Renal cortical epithelial cell (primary cell): ENCODE measurements at places on chromosomes 16 and 17.
A peak's percentile ranks its signal among the peaks of the same experiment; 100 is the strongest.

GRCh38 chr17:40824015-40824832 is 1.8 kb upstream of the KRT10 start:
- no peak for DNase-seq

- peak; percentile 79 for DNase-seq
Measured at GRCh38 chr17:29929006-29929532, 959 bp downstream of the SSH2 start.

DNA sequence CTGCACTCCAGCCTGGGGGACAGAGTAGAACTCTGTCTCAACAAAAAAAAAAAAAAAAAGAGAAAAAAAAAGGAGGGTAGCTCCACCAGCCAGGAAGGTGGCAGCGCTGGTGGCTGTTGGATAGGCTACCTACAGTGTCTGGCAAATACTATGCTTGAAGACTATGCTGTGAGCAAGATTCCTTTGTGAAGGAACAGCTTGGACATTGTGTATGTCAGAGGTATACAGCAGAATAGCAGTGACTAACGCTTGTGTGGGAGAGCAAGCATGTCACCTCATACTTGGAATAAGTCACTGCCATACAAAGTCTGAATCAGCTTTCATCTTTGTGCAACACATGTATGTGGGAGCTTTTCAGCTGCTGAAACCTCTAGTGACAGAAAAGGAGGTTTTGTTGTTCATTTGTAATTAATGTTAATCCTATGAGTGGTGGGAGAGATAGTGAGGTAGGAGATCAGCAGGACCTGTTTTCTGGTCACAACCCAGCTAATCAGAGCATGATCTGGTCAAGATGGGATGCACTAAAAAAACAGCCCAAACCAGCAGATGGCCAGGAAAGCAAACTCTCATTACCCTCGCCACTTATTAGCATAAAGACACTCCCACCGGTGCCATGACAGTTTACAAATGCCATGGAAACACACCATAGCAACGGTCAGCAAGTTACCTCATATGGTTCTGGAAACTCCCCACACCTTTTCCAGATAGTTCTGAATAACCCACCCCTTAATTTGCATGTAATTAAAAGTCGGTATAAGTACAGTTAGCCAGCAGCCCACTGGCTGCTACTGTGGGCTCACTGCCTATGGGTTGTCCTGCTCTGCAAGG is 6.8 kb upstream of the ITGAD start:
- peak; percentile 61 for DNase-seq

- DNase-seq = peak; percentile 70
Measured at GRCh38 chr16:83433201-83433600, 374.6 kb upstream of the HSBP1 start.

DNA sequence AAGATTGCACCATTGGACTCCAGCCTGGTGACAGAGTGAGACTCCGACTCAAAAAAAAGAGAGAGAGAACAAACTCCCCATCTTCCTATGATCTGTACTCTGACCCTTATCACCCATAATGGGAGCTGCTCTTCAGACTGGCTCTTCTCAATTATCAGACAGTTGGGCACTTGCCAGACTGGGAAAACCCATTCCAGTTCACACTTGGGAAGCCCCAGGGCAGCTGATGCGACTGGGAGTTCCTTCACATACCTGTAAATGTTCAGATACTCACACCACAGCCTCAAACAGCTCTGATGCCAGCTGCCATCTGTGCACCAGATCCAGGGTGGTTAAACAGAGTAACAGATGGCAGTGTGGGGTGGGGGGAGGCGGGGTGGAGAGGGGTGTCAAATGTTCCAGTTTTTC is 23.8 kb upstream of the TMEM101 start:
- peak; percentile 16 for DNase-seq

DNA sequence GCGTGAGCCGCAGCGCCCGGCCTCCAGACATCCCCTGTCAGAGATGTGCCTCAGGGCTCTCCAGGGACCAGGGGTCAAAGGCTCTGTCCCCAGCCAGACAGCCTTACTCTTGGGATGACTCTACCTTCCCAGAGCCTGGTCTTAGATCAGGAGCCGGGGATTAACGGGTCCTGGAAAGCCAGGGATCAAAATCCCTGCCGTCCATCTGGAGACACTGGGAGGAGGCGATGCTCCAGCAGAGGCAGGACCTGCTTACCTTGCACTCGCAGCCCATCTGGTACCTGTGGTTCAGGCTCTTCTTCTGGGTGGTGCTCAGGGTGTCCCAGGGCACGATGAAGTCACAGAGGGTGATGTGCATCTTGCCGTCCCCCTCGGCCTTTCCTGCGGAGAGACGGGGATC is 16.7 kb upstream of the USP36 start:
- DNase-seq = no peak

- peak; percentile 7 for DNase-seq
Measured at GRCh38 chr17:16915752-16916556, 56.0 kb downstream of the TNFRSF13B start.

DNA sequence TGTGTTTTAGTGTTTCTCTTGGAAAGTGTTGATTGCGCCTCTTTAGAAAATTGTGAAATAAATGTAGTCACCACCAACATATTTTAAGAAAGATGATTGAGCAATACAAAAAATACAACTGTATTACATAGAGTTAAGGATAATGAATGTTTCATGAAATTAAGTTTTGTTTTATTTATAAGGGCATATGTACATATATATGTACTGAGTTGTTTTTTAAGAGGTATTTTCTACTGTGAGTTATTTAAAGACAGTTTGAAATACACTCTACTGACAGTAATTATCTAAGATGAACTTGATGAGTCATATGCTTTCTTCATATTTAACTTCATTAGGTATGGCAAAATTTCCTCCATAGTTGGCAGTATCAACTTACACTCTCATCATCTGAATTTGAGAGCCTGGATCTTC is 411.7 kb downstream of the HS3ST3B1 start:
- no peak for DNase-seq

DNA sequence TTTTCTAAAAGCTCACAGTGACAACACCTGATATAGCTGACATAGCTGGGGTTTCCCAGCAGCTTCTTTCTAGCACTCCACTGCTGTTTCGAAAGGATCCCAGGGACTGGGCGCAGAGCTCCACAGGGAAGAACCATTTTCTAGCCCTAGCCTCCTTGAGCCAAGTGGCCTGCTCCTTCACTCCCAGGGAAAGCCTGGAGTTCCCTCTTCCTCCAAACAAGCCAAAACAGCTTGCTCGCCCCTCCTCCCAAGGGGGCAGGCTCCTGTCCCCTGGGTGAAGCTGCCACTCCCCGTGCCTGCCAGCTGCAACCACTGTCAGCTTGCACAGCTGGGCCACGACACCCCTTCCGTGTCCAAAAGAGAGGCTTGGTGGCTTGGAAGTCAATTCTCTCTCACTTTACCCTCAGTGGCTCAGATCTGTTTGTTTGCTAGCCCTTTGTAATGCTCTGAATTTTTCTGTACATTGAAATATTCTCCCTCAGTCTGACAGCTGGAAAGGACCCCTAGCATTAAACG is 59.8 kb downstream of the CYTH1 start:
- no peak for DNase-seq

DNA sequence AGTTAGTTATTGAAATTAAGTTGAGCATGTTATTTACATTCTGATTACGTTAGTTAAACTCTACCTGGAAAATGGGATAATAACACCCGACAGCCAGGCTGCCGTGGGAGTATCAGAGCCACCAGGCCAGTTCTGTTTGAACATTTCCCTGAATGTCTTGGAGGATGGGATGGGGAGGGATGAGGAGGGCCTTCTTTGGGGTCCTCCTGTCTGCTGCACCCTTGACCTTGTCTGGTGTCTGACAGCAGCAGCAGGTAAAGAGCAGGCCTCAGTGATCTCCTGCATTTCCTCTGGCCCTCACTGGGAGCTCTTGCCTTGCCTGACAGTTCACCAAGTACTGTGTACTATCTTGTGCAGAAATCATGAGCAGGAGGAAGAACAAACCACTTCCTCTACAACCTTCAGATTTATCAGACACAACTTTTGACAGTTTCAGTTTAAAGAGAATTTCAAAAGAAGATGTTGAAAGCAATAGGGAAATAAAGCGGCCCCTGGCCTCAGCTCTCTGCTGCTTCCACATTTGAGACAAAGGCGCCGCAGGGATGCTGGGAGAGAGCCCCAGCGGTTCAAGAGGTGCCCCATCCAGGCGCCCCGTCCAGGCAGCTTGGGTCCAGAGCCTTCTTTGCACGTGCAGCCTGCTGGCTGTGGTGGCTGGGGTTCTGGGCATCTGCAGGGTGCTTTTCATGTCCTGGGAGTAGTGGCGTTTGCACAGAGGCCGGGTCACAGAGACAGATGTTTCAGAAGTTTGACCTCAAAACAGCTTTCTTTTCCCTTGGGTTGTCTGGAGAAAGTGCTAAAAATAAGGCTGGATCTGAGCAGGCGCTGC is 25.3 kb downstream of the CMIP start:
- no peak for DNase-seq

DNA sequence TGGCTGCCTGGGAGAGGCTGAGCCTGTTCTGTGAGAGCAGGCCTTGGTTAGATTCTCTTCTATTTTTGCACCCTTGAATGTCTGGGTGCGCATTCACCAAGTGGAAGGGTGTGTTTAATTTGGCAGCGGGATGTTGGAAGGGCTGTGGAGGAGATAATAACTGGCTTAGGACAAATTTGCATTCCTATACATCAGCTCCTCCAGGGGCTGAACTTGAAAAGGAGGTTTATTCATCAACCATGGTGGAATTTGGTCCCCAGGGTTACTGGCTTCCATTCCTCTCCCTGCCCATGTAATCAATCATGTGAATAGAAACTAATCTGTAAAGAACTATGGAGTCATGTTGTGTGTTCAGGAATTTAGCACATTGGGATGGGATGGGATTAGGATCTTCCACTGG is 100.2 kb upstream of the FOXF1 start:
- no peak for DNase-seq

GRCh38 chr16:47150067-47150466 is 6.3 kb upstream of the NETO2 start:
- no peak for DNase-seq

GRCh38 chr16:1152123-1152638 is 725 bp upstream of the CACNA1H start:
- no peak for DNase-seq

- DNase-seq = no peak
Measured at GRCh38 chr17:42525221-42525620, 10.8 kb upstream of the NAGLU start.

- no peak for DNase-seq
Measured at GRCh38 chr16:15658149-15658548, 8.1 kb downstream of the NDE1 start.

GRCh38 chr16:78768718-78769117 is 669.3 kb downstream of the WWOX start:
- DNase-seq = no peak

- DNase-seq = no peak
Measured at GRCh38 chr17:11278186-11278991, 37.4 kb downstream of the SHISA6 start.

DNA sequence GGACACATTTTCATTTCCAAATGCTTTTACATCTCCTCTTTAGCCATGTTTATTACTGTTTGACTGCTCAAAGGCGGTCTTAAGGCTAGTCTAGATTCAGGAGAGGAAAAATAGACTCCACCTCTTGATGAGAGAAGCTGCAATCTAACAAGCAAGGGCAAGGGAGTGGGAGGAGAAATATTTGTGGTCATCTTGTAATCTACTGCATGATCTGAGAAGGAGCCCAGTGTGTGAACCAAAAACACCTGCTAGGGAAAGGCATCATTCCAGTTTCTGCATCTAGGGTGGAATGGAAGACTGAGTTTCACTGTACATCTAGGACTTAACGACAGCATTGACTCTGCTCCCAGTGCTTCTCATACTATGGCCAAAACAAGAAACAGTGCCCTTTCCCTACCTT is 232.2 kb upstream of the HS3ST3A1 start:
- no peak for DNase-seq

DNA sequence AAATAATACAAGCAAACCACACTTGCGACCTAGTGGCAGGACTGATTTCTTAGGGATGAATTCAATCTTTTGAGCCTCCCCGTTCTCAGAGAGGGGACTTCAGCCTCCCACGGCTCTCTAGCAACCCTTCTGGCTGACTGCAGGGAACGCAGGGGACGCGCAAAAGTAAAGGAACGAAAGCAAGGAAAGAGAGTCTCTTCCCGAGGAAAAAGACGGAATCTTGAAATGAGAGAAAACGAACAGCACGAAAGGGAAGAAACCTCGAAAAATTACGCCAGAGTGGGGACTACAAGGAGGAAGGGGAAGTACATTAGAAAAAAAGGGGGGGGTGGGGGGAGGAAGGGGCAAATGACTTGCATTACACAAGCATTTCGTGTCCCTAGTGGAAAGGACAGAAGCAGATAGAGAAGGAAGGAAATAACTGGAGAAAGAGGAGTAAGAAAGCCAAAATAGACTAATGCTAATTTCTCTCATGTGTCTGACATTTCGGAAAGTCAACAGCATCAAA is 1.2 kb downstream of the GRB2 start:
- DNase-seq = peak; percentile 75

GRCh38 chr17:19346351-19347255 is 15.9 kb downstream of the B9D1 start:
- DNase-seq = peak; percentile 39
